Trophoblast cell (in vitro differentiated cells and primary cell): ENCODE measurements at places on chromosomes 5 and 9.

GRCh38 chr5:165913059-165913458 is 2378.4 kb upstream of the WWC1 start:
- no peak for DNase-seq

- peak; percentile 14 for DNase-seq
Measured at GRCh38 chr9:34381323-34381722, 4.6 kb upstream of the MYORG start.

GRCh38 chr9:121267689-121268597 is at the start of gene GSN:
Gene GSN, plus strand, starts transcription at chr9:121268162. Its CDS starts 33,810 bp downstream, at chr9:121301972.
- peak; percentile 56 for DNase-seq

- no peak for DNase-seq
Measured at GRCh38 chr5:140339636-140340035, 6.8 kb downstream of the HBEGF start.

GRCh38 chr5:99088309-99088708 is 159.5 kb upstream of the CHD1 start:
- peak; percentile 17 for DNase-seq

DNA sequence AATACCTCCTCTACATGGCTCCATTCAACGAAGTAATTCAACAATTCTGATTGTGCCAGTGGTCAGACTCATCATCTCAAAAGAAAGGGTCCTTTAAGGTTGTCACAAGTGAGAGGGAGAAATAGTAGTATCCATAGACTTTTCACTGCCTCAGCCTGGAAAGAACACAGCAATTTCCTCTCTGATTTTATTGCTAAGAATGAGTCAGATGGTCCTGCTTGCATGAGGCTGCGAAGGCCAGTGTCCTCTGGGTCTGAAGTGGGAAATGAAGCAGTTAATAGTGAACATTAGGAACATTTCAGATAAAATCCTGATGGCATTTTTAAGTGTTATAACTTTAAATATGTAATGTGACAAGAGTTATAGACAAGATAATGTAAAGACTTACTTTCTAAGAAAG is 979.0 kb downstream of the EFNA5 start:
- DNase-seq, result no peak

GRCh38 chr5:68007451-68007850 is 208.1 kb upstream of the PIK3R1 start:
- peak; percentile 50 for DNase-seq

GRCh38 chr5:38720554-38721361 is 125.1 kb upstream of the OSMR start:
- no peak for DNase-seq

DNA sequence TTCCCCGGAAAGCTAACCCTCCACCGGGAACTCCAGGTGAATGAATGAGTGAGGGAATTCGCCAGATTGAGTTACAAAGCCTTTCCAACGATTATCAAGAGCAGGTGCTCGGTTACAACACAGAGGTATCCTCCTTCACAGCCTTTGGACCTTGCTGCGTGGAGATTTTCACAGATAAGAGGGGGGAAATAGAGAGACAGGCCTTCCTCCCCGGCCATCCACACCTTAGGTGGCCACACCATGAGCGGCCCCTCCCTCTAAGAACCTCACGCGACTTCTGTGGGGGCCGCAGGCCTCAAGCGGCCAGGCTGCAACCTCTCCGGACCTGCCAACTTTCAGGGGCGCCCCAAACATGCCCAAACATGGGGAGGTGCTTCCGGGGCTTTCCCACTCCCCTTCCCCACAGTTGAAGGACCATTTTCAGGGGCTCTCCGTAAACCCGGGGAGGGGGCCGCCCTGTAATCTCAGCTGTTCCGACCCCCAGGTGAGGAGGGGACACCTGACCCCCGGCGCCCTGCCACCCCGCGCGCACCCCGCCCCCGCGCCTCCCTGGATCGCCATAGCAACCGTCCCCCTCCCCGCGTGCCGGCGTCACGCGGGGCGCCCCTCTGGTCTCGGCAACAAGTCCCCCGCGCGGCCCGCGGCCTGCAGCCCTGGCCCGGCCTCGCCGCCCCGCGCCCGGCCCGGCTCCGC is 603 bp downstream of the DENND1A start:
- DNase-seq, result peak; percentile 20

- DNase-seq, result no peak
Measured at GRCh38 chr9:116282597-116282996, 129.0 kb downstream of the PAPPA start.

DNA sequence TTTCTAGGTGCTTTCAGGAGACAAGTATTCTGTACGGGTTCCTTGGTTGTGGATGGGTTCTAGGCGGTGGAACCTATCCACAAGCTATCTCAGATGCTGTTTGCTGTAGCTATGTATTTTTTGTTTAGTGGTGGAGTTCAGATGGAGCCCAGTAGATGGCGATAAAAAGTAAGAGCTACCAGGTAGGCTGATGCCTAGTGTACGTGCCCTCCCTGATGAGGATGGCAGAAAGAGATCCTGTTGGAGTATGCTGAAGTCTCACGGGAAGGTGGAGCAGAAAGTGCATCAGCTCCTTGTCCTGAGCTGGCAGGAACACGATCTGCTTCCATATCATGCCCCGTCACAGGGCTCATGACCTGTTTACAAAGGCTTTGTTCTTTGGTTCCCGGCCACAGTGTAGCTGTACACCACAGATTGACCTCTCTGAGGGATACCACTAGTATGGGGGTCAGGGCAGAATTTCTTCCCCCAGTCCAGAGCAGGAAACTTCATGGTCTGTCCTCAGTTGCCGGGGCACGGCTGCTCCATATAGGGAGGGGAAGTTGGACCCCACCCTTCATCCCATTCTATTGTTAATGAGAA is 12.6 kb upstream of the UGT3A2 start:
- peak; percentile 44 for DNase-seq

GRCh38 chr5:151483647-151484046 is 36.2 kb downstream of the SLC36A1 start:
- no peak for DNase-seq

GRCh38 chr9:133701981-133702797 is 36.0 kb downstream of the SARDH start:
- DNase-seq, result no peak

DNA sequence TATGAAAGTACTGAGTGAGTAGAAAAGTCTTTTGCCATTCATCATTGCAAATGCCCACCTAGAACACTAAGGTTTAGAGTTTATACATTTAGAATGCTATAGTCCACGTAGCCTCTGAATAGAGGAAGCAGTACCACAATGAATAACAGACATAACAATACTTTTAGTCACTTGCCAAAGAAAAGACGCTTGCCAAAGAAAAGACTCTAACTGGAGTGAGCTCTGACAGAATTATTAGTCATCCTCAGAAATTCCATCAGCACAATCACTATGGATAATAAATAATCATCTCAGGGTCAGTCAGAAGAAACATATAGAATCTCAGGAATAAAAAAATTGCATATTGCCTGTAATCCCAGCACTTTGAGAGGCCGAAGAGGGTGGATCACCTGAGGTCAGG is 168.5 kb upstream of the TARS1 start:
- DNase-seq, result no peak

DNA sequence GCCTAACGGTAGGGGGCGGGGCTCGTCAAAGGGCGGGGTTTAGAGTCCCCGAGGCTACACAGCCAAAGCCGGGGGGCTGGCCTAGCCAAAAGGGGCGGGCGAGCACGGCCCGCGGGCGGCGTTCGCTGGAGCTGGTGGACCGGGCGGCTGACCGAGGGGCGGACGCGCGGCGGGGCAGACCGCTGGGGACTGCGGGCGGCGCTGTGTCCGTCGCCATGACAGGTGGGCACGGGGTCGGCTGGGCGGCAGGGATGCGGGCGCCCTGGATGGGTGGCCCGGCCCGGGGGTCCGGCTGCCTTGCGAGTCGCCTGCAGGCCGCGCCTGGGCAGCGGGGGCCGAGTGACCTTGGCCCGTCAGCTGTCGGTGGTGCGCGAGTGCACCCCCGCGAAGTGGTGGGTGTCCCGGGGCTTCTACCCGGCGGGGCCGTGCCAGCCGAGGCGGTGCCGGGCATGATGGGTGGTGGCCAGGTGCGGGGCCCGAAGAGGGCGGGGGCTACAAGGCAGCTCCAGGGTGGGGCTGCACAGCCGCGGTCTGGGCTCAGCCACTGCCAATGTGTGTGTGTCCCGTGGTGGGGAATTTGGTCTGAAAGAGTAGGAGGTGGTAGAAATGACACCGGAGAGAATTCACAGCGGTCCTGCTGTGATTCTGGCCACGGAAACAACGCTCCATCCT is at the start of gene CARD19:
Gene CARD19 (plus strand): TSS at position 87 of the 672 bp plus-strand sequence. CDS start 129 bp downstream, at position 216.
- DNase-seq, result peak; percentile 47

- peak; percentile 66 for DNase-seq
Measured at GRCh38 chr9:88533951-88534455, 975 bp upstream of the NXNL2 start.

DNA sequence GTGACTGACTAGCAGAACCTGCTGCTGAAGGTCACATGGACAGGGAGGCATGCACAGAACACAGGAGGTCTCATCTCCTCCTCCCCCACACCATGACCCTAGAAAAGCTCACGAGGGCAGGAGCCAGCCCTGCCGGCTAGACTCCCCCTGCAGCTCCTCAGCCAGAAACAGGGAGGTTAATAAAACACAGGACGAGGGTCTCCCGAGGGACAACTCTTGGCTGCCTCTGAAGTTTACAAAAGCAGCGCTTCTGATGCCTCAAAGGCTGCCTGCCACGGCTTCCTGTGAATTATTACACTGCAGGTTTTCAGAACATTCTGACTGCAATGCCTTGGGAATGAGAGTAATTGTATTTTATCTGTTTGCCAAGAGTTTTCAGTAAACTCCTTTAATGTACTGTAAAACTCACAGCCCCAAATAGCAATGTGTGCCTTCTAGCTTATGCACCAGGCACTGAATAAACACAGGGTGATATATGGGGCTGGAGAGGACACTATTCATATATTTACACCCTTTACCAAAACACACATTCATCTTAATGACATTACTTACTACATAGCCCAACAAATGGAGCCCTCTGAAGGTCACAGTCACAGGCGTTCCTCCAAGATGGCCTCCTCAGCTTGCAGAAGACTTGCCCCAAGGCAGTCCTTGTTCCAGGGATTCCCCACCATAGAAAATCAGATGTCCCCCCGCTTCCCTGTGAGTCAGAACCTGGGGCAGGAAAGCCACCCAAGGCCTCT is 83.7 kb downstream of the C5orf15 start:
- no peak for DNase-seq

DNA sequence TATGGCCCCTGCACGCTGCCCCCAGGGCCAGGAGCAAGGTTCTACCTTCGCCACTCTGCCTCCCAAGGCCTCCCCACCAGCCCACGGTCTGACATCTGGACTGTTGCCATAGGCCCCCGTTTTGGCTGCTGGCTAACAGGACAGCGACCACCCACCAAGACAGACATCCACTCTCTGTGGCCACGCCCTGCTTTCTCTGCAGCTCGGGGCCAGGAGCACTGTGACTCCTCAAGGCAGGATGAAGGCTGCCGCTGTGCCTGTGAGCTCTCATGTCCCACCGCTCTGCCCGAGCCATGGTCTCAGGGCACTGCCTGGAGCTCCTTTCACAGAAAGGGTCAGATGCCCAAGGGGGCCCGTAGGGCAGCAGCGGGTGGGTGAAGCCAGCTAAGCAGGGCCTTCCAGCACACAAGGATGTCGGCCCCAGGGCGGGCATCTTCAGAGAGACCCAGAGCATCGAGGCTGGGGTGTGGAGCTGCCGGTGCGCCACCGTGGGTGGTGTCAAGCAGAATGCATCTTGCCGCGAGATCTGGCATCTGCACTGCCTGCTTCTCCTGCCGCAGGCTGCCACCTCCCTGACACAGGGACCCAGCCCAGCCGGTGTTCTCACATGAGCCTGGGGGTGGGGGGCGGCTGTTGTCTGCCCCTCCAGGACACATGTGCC is 92.2 kb upstream of the ADAMTS2 start:
- no peak for DNase-seq

DNA sequence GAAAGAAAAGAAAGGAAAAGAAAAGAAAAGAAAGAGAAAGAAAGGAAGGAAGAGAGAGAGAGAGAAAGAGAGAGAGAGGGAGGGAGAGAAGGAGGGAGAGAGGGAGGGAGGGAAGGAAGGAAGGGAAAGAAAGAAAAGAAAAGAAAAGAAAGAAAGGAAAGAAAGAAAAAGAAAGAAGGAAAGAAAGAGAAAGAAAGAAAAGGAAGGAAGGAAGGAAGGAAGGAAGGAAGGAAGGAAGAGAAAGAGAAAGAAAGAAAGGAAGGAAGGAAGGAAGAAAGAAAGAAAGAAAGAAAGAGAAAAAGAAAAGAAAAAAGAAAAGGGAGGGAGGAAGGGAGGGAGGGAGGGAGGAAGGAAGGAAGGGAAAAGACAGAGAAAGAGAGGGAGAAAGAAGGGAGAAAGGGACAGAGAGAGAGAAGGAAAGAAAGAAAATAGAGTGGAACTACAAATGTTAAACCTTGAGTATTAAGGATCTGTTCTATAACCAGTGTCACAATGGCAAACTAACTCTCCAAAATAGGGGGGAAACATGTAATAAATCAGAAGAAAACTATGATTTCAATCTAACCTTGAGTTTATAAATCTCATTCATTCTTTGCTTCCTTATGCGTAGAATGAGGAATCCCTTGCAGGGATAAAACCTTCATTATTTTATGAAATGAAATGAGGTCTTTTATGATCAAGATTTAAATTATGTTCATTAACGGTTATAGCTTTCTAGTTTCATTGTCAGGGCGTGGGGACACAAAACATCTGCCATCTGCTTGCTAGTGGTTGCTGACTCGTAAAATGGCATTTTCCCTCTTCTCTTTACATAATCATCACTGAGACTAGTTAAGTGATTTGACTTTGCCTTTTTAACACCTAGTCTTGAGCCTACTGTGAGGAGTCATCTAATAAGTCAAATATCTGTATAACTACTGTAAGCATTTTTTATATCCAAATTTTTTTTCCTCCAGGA is 40.7 kb upstream of the RAD23B start:
- DNase-seq, result no peak

DNA sequence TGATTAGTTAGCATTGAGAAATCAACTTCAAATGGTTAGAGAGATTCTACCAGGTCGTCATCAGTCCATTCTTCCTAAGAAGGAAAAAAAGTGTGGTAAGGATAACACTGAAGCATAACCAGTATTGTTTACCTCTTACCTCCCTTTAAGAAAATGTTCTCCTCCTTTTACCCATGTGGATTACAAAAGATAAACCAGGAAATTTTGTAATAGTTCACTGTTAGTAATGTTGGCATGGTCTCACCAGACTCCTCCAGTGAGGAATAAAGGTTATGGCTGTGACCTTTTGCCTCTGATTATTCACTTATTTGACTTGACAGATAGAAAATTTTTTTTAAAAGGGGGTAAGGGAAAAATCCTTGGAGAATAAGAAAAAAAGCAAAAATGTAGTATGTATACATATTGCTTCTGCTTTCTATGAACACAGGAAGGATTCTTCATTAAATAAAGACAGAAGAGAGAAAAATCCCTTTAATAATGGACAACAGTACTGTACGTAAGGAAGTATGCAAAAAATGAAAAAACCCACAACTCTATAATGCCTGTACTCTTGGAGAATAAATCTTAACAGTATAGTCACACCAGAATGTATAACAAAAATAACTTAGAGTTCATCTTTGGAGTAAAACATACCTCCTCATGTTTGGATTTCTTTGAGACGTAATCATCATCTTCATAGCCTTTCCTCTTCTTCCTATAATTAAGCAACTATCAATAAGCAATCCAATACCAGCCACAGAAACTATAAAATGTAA is 18.1 kb downstream of the CCNH start:
- DNase-seq, result no peak

- DNase-seq, result no peak
Measured at GRCh38 chr5:151001436-151001835, 19.0 kb upstream of the GPX3 start.
